ENCODE measurements at places on chromosomes 5 and 9.
A peak's percentile ranks its signal among the peaks of the same experiment; 100 is the strongest.

DNA sequence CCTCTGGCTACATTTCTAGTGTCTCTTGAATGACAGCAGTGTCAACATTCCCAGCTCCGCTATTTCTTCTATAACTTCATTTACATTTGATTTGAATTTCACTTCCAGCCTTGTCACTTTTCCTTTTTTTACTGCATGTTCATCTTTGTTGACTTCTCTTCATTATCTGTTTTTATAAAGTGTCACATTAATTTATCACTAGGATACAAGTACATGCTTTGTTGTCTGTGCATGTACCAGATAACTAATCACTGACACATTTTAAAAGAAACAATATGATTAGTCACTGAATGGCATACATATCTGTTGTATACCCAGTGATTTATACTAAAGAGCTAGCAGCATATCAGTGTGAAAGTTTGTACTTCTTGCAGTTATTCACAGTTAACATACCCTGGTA is 29.1 kb downstream of the ARSK start:
- DNase-seq: no peak

GRCh38 chr5:55021821-55022220 is 2.2 kb upstream of the GZMK start:
- no peak for DNase-seq

DNA sequence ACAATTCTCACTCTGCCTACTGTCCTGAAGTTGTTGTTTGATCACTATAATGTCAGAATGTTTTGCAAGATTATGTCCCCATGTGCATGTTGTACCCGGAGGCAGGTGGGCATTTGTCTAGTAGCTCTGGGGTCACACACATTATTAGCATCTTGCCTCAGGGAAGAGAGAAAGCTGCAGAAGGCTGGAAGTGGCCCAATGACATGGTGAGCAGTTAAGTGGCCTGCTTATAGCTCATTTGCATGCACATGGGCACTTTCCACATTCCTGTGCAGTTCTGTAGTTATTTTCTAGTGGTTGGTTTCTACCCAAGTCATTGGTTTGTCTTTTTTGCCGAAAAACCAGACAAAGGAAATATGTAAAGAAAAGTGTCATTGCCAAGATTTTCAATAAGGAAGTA is 80.9 kb downstream of the MAP1B start:
- DNase-seq: no peak

DNA sequence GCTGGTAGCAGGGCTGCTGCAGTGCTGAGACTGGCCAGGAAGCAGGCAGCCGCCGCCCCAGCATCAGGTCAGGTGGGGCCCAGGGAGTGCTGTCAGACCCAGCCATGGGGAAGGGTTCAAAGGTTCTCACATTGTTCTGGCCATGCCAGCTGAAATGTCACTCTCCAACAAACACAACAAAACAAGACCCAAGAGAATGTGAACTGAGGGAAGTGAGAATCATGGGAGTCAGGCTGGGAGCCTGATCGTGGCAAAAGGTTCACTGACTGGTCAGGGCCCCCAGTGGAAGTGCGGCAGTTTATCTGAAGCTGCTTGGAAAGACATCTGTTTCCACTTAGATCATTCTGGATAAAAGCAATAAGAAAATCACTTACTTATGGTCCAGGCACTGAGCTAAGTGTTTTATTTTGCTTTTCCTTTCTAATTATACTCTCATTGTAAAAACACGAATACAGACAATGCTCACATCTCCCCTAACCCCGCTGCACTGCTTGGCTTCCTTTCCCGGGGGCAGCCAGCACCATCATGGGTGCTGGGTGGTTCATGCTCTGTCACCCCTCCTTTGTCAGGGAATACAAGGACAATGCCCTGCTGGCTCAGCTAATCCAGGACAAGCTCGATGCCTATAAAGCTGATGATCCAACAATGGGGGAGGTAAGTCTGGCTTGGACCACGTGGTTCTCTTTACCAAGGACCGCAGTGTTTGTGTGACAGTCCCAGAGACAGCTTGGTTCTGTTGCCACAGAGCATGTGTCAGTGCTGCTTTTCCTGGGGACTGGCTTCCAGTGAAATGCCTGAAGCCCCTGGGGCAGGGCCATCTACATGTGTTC is 41.9 kb upstream of the CFAP157 start:
- peak; percentile 58 for DNase-seq

DNA sequence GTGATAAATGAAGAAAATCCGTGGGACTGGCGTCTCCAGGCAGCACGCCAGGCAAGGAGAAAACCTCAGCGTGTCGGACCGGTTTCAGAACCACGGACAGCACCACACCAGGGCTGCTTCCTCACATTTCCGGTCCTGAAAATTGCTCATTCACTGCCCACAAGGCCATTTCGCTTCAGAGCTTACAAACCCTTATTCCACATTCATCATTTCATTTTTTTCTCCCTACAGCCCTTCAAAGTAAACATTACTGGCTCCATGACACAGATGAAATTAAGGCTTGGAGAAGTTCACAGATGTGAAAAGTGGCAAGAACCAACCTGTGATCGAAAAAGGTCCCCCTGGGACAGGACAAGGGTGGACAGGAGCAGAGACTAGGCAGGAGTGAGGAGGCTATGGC is 1.5 kb upstream of the GPRIN1 start:
- peak; percentile 80 for DNase-seq

GRCh38 chr9:70484232-70485130 is 70.0 kb upstream of the KLF9 start:
- peak; percentile 63 for DNase-seq

GRCh38 chr5:71681296-71681695 is 37.8 kb upstream of the CARTPT start:
- DNase-seq: no peak

- peak; percentile 67 for DNase-seq
Observed at GRCh38 chr5:55407059-55407684, 99.4 kb downstream of the MTREX start.

DNA sequence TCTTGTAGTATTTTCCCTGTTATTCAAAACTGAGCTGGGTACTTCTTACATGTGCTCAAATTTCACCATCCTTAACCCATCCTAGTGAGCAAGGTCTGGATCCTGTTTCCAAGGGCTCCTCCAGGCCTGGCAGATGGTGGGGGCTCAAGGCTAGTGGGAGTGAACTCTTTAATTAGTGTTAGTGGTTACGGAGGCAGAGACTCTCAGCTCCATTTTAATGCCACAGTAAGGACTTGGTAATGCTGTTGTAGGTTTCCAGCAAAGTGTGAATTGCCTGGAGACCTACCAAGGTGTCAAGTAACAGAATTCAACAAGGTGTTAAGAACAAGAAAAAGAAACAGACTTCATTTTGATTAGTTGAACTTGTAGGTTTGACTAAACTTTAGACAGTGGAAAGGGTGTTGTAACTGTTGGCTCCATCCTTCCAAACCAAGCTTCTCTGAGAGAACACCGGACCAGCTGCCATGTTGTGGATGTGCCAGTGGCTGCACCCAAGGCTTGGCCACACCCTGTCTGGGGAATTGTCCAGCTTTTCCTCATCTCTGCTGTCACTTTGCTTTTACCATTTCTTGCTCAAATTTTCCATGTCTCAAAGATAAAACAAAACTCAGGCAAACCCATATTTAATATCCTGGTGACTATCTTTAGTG is 98.7 kb downstream of the ADCY2 start:
- DNase-seq: no peak

Measured in fibroblast of skin of abdomen (primary cell).